ENCODE measurements at places on chromosomes 7 and 10. TPM values are rescaled to one million over a fixed set of nuclear protein-coding genes. Genes with fewer than 3 reads are reported as not detected.

The OR6B1 gene
- total RNA-seq = not detected

The TMEM229A gene
- total RNA-seq = not detected

The WDR86 gene
- total RNA-seq = 0.11 TPM

The ATOH7 gene
- total RNA-seq = 0.15 TPM
